ENCODE measurements at places on chromosomes 2 and 18.
A peak's percentile ranks its signal among the peaks of the same experiment; 100 is the strongest.

DNA sequence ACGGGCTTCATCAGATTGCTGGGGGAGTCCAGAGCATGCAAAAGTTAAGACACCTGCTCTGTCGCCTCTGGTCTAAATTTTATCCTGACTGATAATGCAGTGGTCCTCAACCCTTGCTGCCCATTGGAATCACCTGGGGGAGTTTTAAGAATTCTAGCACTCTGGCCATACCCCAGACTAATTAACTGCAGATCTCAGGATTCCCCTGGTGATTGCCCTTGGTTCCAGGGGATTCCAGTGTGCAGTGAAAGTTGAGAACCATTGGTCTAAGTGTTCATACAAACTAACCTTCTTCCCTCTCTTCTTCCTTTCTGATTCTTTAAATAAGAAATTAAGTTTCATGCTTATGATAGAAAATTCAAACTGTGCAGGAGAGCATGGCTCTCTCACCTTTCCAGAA lies 105.7 kb upstream of the MGAT5 start:
- DNase-seq = no peak

- DNase-seq = peak; percentile 93
These were observed 8.7 kb upstream of the RPRD1A start for GRCh38 chr18:36075862-36076587.

DNA sequence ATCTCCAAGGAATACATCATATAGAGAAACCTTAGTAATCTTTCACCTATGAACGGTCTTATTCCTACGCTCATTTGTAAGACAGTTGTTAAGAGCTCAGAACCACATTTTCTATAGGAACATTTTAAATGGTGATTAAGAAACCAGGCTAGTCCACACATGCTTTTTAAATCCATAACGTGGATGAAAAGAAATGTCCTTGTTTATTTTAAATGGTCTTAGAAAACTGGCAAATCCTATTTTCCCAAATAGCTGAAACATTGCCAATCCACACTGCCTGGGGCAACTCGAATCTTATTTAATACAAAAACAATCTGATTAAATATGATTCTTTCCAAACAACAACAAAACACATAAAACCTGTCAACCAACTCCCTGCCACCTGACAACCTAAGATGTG lies 23.7 kb downstream of the METTL8 start:
- no peak for DNase-seq

DNA sequence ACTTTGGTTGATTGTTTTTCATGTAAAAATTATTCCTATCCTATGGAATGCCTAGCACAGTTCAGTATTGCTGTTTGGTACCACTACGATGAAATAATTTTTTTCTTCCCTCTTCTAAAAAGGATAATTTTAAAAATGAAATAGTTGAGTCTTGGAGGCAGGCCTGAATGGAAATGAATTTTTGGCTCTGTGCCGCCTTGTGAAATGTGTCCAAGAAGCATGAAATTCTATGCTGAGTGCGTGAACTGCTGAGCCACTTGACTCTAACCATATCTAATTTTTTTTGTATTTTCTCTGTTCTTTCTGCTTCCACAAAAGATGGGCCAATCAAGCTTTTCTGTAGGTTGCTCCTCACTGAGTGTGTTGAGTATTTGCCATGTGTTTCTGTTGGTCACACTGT lies 95.0 kb downstream of the PRPF40A start:
- no peak for DNase-seq
